ENCODE measurements at places on chromosomes 5 and 9.

- DNase-seq, result no peak
Measured at GRCh38 chr5:105101577-105101976, 1539.0 kb upstream of the NUDT12 start.

- DNase-seq, result no peak
Measured at GRCh38 chr5:74070766-74071165, 444.8 kb downstream of the ARHGEF28 start.

DNA sequence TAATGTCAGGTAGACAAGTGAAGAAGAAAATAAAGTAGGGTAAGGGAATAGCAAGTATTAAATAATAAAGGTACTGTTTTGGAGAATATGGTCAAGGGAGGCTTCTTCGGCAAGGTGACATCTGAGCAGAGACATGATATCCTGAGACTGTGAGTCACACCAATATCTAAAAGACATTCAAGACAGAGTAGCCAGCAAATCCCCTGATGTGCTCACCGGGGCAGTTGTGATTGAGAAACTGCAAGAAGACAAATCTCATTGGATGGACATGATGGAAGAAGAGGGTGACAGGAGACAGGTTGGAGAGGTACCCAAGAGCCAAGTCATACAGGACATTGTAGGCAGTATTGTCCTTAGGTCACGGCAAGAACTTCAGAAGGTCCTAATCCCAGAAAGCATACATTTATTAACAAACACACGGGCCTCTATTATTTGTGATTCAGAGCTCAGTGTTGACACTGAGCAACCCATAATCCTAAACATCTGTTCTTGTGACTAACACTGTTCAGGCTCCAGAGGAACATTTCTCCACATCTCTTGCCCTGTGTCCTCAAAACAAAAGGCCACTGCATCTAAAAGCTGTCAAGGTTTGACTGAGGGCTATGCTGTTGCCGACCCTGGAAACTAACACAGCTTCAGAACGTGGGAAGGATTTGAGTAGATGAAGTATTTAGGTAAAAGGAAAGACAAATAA lies 258.7 kb upstream of the CLINT1 start:
- no peak for DNase-seq

DNA sequence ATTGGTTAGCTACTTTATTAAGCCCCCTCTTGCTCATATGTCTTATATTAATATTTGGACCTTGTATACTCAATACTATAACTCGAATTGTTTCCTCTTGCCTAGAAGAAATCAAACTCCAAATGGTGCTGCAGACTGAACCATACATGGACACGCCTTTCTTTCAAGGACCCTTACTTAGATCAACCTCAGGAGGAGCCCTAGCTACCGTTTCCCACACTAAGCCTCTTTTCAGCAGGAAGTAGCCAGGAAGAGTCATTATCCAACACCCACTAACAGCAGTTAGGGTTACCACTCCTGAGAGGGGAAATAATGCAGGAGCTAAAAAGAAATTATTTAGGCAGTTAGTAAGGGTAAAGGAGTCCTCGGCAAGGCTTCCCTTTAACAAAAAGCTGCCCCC lies 243.8 kb upstream of the PUM3 start:
- no peak for DNase-seq

DNA sequence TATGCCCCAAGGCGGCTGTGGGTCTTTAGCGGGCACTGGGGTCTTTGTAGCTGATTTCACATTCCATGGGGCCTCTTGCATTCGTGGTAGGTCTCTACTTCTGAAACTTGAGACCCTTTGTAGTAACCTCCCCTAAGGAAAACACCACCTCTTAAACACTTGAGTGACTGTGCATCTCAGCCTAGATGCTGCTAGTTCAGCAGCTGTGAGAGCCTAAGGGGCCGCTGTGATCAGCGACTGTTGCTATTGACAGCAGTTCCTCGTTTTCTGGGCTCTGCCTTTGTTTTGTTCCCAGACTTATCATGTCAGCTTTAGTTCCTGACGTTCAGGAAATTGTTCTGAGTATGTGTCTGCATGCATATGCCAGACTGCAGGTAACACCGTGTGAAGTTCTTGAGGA lies 171.2 kb downstream of the HSPA4 start:
- no peak for DNase-seq

- no peak for DNase-seq
Measured at GRCh38 chr9:106417685-106418084, 445.3 kb upstream of the ZNF462 start.

DNA sequence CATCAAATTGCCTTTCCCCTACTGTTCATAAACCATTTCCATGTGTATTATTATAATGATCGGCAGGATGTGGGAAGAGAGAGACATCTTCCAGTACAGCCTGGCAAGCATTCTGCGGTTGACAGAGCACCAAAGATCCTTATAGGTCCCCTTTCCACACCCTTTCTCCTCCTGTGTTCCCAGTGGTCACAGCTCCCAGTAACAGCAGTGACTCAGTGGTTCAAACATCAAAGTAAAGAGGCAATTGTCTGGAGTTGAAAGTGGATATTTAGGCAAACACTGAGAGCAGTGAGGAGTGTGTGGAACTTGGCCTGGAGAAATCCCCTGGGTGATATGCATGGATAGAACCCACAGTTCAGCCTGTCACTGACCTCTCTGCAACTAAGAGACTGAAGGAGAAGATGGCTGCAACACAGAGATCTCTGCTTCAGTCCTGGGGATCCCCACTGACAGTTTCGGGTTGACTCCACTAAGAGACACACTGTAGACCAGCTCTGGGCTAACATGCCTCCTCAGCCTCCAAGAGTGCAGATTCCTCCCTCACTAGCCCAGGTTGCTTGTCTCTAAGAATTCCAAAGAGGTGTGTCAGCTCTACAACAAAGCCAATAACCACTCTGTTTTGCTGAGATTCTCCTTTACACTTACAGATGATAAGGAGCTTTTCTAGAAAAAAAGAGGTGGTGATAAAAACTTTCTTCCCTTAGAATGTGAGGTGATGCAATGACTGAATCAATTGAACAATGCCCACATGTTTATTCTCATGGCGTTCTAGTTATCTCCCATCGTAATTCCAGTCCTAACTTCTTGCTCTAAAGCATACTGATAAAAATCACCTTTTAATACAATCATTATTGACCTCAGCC lies 94.4 kb upstream of the IL6ST start:
- no peak for DNase-seq

DNA sequence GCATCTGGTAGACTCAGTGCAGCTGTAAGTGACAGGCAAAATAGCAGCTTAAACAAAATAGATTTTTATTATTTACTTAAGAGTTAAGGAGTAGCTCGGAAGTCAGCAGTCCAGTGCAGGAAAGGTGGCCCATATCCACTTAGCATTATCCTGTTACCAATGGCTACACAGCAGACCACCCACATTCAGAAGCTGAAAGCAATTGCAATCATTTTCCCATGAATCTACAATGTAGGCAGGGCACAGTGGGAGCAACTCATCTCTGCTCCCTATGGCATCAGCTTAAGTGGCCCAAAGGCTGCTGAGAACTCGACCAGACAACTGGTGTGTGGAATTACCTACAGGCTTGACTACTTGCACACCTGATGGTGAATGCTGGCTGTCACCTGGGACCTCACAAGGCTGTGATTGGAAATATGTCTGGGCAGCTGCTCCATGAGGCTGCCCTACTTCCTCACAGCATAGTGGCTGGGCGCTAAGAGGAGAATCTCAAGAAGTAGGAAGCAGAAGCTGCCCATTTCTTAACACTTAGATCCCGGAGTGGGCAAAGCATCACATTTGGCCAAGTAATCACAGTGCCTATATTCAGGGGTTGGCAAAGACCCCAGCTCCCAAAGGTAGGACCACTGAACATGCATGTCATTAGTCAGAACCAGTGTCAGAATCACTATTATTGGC lies 56.4 kb downstream of the SNX18 start:
- no peak for DNase-seq

- peak; percentile 60 for DNase-seq
Measured at GRCh38 chr5:172429201-172429940, 25.0 kb downstream of the SH3PXD2B start.

GRCh38 chr5:53035868-53036381 lies 46.8 kb downstream of the ITGA2 start:
- DNase-seq, result no peak

GRCh38 chr5:3220638-3221288 lies 374.9 kb upstream of the IRX1 start:
- no peak for DNase-seq

DNA sequence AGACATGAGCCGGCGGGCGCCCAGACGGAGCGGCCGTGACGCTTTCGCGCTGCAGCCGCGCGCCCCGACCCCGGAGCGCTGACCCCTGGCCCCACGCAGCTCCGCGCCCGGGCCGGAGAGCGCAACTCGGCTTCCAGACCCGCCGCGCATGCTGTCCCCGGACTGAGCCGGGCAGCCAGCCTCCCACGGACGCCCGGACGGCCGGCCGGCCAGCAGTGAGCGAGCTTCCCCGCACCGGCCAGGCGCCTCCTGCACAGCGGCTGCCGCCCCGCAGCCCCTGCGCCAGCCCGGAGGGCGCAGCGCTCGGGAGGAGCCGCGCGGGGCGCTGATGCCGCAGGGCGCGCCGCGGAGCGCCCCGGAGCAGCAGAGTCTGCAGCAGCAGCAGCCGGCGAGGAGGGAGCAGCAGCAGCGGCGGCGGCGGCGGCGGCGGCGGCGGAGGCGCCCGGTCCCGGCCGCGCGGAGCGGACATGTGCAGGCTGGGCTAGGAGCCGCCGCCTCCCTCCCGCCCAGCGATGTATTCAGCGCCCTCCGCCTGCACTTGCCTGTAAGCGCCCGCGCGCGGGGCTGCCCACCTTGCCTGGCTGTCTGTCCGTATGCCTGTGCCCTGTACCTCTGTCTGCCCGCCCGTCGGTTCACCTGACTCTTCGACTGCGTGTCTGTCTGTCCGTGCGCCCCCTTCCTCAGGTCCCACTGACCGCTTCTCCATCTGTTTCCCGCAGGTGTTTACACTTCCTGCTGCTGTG lies 412 bp downstream of the FGF18 start:
- DNase-seq, result no peak

DNA sequence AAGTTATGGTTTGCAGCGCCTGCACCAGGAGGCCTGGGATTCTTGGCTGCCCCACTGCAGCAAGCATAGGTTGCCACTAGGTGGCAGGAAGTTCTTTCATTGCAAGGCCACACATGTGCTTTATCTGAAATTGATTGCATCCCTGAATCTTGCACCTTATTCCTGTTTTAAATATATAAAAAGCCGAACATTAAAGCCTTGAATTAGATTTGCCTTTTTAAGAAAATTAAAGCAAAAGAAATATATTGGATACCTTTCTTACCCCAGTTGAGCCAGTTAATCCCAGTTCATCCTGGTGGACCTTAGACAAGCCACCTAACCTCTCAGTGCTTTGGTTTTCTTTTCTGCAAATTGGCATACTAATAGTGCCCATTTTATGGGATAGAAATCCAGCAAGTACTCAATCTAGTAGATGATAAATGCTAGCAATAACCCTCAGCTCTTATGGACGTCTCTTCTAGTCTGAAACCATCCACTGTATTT lies 6.3 kb upstream of the TRMT10B start:
- no peak for DNase-seq

GRCh38 chr9:112361601-112362000 lies 18.3 kb upstream of the HSDL2 start:
- no peak for DNase-seq

GRCh38 chr5:64727150-64727549 lies 36.8 kb downstream of the SHISAL2B start:
- DNase-seq, result no peak

DNA sequence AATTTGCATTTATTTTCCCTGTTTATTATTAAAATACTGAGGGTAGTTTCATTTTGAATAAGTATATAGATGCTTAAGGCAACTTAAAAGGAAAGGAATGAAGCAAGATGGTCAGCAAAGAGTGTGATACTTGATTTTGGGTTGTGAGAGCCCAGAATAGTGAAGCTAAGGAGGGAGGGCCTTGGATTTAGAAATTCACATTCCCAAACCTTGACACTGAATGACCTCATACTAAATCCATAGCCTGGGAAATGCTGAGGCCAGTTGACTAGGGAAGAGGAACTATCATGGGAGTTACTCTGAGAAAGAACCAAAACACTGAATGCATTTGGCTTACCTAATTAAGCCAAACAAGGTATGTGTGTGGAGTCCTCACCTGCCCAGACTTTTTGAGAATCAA lies 292.5 kb downstream of the SPATA31D1 start:
- DNase-seq, result no peak

- no peak for DNase-seq
Measured at GRCh38 chr5:60207040-60207439, 313.5 kb upstream of the PDE4D start.
